ENCODE measurements at places on chromosomes 4 and X.

DNA sequence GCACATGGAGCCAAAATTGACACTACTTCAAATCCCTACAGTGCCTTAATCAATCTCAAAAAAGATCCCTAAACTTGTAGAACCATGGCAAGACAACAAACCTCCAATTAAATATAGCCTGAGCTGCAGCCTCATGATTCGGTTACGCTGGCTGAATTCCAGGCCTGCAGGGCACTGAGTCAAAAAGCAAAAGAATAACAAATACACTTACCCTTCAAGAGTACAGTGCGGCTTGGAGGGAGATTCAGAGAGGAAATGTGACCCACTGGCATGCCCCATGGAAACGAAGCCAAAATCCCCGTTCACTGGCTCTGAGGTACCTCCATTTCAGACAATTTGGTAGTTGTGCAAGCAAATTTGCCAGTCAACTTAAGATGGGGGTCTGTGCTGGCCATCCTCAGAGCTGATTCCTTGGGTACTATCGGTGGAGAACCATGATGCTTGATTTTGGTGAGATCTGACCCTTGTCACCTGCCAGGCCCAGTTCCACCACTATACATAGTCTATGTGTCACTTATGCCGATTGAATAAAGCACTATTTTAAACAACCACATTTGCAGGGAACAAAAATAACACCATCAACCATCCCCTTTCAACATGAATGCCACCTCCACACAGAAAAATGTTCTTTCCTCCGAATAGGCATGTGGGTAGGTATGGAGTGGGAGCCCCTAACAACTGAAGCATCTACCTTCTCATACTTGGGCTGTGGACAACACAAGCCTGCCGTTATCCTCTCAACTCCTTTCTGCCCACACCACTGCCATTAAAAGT is 2.1 kb downstream of the C4orf54 start:
- no peak for DNase-seq

DNA sequence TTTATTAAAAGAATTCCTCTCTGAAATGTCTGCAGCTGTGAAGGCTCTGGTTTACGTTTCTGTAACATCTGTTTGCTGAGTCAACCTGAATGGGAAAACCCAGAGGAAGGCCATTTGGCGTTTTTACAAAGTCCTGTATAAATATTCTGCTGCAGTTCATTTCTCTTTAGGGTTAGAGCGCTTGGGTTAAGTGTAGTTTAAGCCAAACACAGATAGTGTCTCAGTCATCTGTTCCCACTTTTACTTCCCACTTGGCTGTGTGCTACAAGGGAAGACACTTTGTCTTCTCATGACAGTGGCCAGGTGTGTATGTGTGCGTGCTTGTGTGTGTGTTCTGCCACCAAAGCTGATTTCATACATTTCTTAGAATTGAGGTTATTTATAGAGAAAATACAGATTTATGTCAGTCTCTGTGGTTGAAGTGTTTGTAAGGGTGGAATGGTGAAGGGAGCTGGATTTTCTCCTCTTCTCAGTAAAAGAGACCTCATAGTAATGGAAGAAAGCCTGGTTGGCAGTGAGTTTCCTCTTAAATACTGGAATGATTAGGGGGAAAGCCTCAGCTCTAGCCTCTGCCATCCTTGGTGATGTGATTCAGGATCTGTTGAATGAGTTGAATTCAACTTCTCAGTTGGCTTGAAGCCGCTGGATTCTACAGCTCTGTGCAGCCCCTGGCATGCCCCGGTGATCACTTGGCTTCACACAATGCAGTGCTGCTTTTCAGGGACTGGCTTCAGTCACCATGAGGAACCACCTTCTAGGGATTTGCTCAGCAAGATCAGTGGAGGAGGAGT is 50.6 kb downstream of the JADE1 start:
- DNase-seq: no peak

DNA sequence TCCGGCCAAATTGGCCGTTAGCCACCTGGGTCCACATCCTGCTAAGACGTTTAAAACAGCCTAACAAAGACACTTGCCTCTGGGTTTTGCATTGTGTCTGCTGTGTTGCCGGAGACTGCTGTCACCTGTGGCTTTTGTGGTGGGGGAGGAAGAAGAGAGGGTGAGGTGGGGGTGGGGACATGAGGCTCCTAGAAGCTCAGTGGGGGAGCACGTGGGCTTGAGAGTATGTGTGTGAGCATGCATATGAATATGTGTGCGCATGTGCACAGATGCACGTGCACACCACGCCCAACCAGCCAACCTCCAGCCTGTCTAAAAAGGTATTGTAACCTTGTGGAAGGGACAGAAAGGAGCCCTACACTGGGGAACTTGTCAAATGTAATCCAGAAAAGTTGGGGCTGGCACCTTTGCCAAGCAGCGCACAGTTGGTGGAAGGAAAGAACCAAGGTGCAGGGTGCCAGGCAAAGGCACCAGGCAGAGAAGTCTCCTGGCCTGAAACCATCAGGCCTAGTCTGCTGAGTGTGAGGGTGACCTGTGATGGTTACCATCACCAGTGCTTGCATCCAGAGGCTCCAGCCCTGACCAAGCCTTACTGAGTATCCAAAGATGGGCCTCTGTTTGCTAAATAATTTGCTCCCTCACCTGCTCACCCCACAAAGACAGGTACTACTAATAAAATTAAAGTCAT is 10.1 kb upstream of the SASH3 start:
- DNase-seq: no peak

DNA sequence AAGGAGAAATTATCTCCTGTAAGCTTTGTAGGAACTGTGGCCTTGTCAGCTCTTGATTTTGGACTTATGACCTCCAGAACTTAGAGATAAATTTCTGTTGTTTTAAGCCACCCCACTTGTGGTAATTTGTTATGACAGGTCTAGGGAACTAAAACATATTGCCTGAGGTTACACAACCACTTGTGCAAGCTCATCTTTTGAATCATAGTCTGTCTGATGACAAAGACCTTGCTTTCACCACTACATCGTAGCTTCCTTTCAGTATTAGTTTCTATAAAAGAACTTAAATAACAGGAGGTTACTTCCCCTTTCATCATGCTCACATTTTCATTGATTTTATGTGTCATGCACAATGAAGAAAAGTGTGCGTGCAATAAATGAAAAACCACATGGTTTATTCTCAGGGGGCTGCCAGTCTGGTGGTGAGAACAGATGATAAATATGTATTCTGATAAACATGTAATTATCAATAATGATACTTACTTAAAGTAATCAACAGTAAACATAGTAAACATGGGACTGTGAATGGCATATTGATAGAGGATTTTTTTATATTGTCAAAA is 690.0 kb upstream of the HS3ST1 start:
- DNase-seq: peak; percentile 92
